CD4-positive, alpha-beta T cell treated with Interleukin-2 at 100 ng/mL for 4 hours (primary cell): ENCODE measurements at places on chromosomes 3 and 15.
A peak's percentile ranks its signal among the peaks of the same experiment; 100 is the strongest.

DNA sequence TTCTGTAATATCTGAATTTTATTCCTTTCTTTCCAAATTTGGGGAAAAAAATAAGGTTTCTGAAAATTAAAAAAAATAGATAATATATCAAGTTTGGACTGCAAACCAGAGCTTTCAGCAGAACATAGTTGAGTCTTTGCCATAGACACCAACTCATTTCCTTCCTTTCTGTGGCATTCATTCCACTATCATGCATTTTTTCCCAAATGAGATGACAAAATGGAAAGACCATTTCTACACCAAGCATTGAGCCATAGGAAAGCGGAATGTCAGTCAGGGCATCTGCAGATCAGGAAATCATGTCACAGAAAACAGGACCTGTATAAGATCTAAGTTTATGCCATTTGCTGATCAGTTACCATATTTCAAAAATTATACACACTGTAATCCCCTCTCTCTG is 333.3 kb upstream of the THBS1 start:
- DNase-seq: no peak

GRCh38 chr3:9066141-9066540 is 102.9 kb upstream of the RAD18 start:
- DNase-seq: no peak

DNA sequence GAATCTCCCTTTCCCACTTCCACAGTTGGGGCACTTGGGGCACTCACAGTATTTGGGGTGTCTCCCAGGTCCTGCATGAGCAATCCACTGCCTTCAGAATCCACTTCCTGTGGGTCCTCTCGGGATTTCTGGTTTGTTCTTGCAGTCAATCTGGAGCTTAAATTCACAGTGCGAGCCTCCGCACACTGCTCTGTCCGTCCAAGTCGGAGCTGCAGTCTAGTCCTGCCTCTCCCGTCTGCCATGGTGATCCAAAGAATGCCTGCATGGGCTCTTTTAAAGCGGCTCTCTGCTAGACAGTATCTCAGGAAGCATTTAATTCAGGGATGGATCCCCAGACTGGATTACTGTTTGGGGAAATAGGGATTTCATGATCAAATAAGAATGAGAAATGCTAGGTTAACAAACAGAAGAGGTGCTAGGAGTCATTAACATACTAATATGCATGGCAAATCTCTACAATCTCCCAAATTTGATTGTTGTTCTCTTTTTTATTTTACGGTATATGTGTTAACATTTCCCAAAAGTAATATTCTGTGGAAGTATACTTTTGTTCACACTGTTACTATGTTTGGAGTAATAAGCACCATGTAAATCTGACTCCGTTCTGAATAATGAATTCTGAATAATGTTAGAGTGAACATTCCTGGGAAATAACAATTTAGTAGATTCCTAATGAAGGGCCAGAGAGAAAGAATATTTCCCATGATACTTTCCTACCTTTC is 142.5 kb downstream of the HCN4 start:
- no peak for DNase-seq

DNA sequence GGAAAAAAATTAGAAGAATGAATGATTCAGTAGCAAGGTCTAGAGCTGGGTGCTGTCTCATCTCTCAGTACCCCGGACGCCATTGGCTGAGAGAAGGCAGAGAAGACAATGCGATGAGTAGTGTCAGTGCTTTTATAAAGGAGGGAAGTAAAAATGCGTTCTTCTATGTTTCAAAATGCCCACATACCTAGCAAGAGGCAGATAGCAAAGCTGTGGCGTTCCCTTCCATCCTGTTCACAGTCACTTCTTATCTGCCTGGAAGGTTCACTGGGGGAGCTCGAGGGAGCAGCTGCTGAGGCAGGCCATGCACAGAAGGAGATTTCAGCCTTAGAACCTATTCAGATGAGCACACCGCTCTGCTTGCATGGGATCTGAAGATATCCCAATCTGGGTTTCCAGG is 234.0 kb downstream of the RPLP1 start:
- DNase-seq: no peak

DNA sequence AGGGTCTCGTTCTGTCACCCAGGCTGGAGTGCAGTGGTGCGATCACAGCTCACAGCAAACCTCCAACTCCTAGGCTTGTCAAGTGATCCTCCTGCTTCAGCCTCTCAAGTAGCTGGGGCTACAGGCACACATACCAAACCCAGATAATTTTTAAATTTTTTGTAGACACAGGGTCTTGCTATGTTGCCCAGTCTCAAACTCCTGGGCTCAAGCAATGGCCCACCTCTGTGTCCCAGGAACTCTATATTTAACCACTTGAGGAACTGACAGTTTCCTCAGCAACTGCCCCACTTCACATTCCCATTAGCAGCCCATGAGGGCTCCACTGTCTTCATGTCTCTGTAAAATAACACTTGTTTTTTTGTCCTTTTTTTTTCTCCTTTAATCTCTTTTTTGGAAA is 68.4 kb downstream of the TAMM41 start:
- DNase-seq: no peak

- peak; percentile 24 for DNase-seq
These were observed 88.4 kb downstream of the APBA2 start for GRCh38 chr15:28974142-28974541.

DNA sequence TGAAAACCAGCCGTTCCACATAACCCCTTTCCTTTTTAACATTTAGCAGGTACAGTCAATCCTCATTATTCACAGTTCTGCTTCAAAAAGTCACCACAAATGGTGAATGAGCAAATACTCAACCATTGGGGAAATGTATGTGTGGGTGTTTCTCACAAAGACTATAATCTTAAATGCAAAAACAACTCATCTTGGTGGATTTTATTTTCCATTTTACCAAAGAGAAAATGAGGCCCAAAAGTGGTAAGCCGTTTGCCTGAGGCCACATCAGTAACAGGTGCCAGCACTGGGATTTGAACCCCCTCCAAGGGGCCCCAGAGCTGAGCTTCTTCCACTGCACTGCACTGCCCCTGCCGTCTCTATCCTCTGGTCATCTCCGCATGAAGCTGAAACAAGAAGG is 208.8 kb downstream of the OSBPL10 start:
- no peak for DNase-seq

GRCh38 chr3:155737844-155738460 is 6.9 kb downstream of the PLCH1 start:
- no peak for DNase-seq

DNA sequence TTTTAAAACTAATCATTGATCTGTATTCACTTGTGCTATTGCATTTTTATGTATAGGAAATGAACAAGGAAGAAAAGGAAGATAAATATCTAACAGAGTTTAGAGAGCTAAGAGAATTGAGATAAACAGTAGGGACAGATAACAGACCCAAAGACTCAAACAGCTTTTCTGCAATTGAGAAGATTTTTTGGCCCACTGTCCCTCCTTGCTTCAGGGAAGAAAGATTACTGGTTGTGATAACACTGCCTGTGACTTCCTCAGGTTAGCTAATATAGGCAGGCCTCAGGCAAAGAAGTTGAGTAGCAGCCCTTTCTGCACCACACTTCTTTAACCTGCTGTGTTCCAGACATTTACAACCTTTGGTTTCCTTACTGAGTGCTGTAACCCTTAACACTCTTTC is 2.7 kb upstream of the COX17 start:
- DNase-seq: no peak

DNA sequence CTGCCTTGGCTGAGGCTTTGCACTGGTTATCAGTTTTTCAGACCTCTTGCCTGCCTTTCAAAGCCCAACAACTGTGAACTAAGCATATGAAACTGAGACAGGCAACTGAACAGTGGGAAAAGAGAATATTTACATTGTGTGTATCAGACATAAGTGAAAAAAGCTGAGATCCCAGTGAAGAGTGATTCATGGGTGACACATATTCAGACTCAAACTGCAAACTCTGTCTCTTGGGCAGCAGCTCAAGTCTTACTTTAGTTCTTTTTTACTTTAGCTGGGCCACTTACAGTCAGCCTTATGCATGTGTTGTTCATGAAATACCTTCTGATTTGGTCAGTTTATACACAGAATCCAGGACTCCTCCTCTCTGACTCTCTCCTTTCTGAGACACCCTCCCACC is 19.2 kb downstream of the SUCLG2 start:
- DNase-seq: no peak

DNA sequence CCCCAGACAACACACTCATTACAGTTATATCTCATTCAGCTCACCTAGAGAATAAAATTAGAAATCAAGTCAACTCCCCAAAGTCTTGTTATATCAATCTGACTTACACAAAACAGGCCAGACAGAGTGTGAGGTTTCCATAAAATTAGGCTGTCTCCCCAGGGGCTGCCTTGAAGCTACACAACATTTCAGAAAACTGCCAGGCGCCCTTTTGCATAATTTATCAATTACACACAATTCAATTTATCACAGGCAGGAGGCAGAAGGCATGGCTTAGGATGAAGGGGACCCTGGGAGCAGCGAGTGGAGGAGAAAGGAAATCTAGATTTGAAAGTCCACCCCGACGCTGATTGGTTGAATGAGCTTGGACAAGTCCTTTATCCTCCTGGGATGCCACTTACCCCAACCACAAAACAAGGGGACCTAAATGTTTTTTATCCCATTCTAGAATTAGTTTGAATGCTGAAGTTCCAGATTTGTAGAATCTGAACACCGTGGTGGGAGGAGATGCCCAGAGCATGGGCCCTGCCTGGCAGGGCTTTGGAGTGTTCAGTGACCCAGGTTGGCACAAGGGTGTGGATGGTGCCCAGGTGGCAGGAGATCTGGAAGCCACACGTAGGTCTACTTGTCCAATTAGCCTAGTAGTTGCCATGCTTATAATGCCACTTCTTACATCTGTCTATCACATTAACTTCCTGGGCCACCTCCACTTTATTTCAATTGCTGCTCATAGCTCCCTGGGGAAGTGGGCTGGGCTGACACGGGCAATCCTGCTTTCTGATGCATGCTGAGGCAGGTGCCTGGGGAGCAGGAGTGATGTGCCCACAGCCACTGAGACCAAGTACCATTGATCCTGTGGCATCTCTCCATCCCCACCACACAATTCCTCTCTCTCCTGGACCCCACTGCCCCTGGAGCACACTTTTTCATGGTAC is 119.8 kb upstream of the TLE3 start:
- no peak for DNase-seq

DNA sequence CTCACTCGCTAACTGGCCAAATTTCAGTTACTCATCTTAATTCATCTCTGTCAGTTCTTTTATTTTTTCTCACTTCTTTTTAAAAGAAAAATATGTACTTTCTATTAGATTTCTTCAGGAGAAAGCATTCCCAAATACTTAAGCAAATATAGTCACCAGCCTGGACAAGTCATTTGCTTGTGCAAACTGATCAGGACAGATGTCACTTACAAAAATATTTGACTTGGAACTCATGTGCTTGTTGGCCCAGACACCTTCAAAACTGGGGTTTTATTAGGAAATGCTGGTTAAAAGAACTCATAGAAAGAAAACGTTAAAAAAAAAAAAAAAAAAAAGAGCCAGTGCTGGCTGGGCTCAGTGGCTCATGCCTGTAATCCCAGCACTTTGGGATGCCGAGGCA is 31.3 kb upstream of the FOXP1 start:
- DNase-seq: no peak

DNA sequence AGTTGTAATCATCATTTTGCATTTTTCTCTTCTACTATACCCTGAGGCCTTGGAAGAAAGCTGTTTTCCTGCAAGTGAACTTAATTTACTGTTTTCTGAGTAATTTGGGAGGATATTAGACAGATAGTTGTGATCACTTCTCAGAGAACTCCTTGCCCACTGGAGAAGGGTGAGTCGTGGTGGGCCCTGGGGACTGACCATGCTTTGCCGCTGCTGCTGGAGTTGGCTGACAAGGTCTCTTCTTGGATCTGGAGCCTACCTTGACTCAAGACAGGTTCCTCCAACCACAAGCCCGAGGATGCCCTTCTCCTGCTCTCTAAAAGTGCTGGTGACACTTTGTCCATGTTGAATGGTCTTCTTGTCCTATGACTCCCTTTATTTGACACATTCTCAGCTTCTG is 68.4 kb downstream of the KCNAB1 start:
- no peak for DNase-seq

GRCh38 chr3:132772252-132772651 is 50.0 kb upstream of the NPHP3 start:
- DNase-seq: no peak

- DNase-seq: no peak
These were observed 4.7 kb upstream of the CLASP2 start for GRCh38 chr3:33722626-33723370.

GRCh38 chr3:18743761-18744160 is 318.6 kb upstream of the SATB1 start:
- no peak for DNase-seq

DNA sequence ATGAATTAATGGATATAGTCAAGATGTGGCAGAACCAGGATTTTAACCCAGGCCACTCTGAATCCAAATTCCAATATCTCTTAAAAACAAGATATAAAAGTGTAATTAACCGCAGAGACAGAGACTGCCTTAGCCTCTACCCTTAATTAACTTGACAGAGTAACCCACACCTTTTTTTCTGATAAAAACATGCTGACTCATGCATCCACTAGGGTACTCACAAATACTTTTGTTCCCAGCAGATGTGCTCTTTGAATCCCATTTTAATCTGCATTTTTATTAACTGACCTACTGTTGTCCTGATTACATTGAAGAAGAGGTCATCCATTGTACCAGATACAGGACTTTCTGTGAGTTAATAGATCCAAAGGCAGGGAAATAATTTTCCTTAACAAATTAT is 278.3 kb downstream of the CHL1 start:
- DNase-seq: no peak

DNA sequence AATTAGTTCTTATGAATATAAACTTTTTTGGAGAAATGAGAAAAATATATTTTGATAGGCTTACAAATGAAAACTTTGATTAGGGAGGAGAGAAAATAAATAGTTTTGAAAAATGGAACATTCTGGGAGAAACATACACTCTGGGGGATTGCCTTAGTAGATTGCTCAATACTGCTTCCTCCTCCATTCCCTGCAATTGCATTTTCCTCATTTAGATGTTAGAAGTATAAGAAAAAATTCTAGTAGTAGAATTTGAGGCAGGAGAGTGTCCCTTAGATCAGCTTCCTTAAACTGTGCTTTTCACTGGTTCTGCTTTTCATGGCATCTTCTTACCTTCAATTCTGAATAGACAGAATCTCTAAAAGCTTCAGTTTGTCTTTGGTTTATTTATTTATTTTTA is 46.2 kb upstream of the CTDSPL2 start:
- no peak for DNase-seq

DNA sequence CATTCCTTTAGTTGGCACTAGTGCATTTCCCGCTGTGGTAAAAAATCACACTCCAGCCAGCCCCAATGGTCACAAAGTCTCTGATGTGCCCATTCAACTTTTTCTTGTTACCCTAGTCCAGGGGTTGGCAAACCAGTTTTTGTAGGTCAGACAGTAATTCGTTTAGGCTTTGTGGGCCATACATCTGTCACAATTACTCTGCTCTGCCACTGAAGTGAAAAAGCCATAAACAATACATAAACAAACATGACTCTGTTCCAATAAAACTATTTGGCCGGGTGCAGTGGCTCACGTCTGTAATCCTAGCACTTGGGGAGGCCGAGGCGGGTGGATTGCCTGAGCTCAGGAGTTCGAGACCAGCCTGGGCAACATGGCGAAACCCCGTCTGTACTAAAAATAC is 78.5 kb downstream of the POLR2M start:
- no peak for DNase-seq
